ENCODE measurements at places on chromosomes 5 and 9.

- H3K36me3 ChIP-seq, result no peaks in the 10 kb centered on the region
- DNase-seq, result no peak
- no peak overlapping the region for H3K27ac ChIP-seq
- H3K27me3 ChIP-seq, result no peaks in the 10 kb centered on the region
These were observed 11.3 kb upstream of the TMEM141 start for GRCh38 chr9:136779808-136780207.

GRCh38 chr5:57450991-57451876 is 31.4 kb downstream of the ACTBL2 start:
- H3K36me3 ChIP-seq, result no peaks in the 10 kb centered on the region
- H3K27me3 ChIP-seq, result no peaks in the 10 kb centered on the region
- DNase-seq, result no peak
- H3K4me1 ChIP-seq, result no peaks in the 10 kb centered on the region
- no peak overlapping the region for H3K27ac ChIP-seq

DNA sequence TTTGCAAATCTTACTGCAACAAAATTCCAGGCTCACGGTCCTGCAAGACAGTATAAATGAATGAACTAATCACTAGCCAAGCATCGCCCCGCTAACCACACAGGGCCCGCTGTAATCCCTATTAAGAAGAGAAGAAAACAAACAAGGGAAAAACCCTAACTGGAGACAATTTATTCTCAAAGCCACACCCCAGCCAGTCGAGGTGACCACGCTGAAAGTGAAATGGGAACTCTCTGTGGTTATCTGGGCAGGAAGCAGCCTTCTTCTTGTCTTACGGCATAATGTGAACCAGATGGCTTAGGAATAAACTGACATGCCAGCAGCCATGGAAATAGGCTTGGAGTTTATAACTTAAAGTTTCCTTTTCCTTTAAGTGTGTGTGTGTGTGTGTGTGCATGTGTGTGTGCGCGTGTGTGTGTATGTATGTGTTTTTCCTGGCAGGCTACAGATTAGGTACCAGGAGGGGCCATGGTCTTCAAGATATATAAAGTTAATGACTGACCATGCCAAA is 120.2 kb downstream of the SEMA6A start:
- DNase-seq, result no peak
- H3K4me1 ChIP-seq, result no peaks in the 10 kb centered on the region
- no peaks in the 10 kb centered on the region for H3K36me3 ChIP-seq
- no peak overlapping the region for H3K4me3 ChIP-seq
- H3K27me3 ChIP-seq, result no peaks in the 10 kb centered on the region
- no peak overlapping the region for H3K27ac ChIP-seq

DNA sequence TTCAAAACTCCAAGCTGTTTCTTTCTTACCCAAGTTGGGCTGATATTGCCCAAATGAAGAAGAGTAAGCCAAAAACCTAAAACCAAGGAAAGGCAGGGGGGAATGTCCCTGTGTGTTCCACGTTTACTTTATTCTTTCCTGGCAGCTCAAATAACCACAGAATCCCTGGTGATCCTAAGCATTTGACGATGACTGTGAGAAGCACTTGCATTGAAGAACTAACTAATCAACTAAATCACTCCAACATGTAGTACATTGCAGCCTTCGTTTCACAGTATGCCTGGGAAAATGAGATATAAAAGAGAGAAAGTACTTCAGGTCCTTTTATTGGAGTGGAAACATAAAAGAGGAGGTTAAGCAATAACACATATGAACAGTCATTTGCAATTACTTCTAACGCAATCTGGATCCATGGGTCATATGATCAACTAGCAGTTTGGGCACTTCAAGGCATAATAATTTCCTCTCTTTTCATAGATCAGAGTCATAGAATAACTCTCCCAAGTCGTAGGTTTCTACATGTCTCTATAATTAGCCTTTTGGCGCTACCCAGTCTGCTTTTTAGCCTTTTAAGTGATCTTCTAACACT is 338.4 kb downstream of the TMEM167A start:
- no peak overlapping the region for H3K27ac ChIP-seq
- H3K4me1 ChIP-seq, result no peaks in the 10 kb centered on the region
- H3K4me3 ChIP-seq, result no peak overlapping the region

- no peaks in the 10 kb centered on the region for H3K27me3 ChIP-seq
- peak overlapping the region; percentile 8 for H3K4me3 ChIP-seq
- no peaks in the 10 kb centered on the region for H3K36me3 ChIP-seq
- peak overlapping the region; percentile 15 for H3K27ac ChIP-seq
These were observed 35.9 kb downstream of the KIF2A start for GRCh38 chr5:62341783-62342475.

DNA sequence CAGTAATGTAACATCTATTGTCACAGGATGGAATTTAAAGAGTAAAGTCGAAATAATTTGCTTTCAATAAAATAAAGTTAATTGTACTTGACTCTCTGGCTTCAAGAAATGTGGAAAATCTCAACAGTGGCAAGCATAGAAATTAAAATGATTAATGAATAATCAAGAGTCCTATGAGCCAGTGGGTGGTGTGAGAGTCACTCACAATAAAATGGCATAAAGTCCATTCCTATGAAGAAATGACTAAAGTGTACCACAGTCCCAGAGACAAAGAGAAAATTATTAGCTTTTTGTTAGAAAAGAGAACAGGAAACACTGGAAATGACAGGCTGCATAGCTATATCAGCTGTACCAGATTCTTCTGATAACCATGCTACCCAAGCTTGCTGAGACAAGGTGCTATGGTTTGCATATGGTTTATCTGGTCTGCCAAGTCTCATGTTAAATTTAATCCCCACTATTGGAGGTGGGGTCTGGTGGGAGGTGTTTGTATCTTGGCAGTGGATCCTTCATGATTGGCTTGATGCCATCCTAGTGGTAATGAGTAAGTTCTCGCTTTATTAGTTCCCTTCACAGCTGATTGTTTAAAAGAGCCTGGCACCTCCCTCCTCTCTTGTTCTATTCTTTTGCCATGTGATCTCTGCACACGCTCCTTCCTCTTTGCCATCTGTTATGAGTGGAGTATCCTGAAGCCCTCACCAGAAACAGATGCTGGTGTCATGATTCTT is 647.7 kb upstream of the ITGA1 start:
- no peaks in the 10 kb centered on the region for H3K4me1 ChIP-seq
- no peak overlapping the region for H3K4me3 ChIP-seq
- H3K27me3 ChIP-seq, result no peaks in the 10 kb centered on the region
- H3K36me3 ChIP-seq, result no peaks in the 10 kb centered on the region
- DNase-seq, result no peak

GRCh38 chr9:88535226-88536022 is 446 bp downstream of the NXNL2 start:
- no peak overlapping the region for H3K27ac ChIP-seq
- H3K36me3 ChIP-seq, result no peaks in the 10 kb centered on the region
- H3K27me3 ChIP-seq, result peaks cover 3% of the 10 kb centered on the region
- DNase-seq, result no peak
- peaks cover 11% of the 10 kb centered on the region for H3K4me1 ChIP-seq

DNA sequence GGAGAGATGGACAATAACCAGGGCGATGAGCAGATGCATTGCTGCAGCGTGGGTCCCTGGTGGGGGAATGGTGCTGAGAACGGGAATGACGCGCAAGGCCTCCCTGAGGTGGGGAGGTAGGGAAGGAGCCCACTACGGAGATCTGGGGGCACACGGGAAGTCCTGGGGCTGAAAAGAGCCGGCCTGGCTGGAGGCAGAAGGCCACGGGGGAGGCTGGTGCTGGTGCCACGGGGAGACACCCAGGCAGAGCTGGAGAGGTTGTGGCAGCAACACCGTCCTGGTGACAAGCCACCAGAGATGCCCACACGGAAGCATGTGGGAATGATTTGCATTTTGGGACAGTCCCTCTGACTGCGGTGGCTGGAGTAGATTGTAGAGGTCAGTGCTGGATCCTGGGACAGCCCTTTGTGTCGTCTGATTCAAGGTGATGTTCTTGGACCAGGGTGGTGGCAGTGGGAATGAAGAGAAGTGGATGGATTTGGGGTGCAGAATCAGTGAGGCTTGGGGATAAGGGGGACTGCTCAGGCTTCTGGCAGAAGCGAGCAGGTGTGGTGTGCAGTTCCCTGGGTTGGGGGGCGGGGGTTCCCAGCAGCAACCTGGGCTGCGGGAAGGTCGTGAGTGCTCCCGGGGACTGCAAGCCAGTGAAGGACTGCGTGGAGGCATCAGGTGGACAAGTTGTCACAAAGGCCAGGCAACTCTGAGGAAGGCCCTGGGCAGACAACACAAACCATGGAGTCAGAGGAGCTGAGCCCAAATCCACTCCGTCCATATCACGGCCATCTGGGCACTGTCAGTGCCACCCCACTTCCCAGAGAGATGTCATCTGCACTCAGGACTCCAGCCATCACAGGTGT is 25.2 kb upstream of the CNOT6 start:
- no peaks in the 10 kb centered on the region for H3K36me3 ChIP-seq
- no peak overlapping the region for H3K4me3 ChIP-seq
- no peak for DNase-seq
- H3K4me1 ChIP-seq, result no peaks in the 10 kb centered on the region

GRCh38 chr9:69815313-69815712 is 5.3 kb upstream of the CFAP95 start:
- no peak overlapping the region for H3K27ac ChIP-seq
- H3K4me1 ChIP-seq, result no peaks in the 10 kb centered on the region
- no peaks in the 10 kb centered on the region for H3K36me3 ChIP-seq
- no peak overlapping the region for H3K4me3 ChIP-seq

DNA sequence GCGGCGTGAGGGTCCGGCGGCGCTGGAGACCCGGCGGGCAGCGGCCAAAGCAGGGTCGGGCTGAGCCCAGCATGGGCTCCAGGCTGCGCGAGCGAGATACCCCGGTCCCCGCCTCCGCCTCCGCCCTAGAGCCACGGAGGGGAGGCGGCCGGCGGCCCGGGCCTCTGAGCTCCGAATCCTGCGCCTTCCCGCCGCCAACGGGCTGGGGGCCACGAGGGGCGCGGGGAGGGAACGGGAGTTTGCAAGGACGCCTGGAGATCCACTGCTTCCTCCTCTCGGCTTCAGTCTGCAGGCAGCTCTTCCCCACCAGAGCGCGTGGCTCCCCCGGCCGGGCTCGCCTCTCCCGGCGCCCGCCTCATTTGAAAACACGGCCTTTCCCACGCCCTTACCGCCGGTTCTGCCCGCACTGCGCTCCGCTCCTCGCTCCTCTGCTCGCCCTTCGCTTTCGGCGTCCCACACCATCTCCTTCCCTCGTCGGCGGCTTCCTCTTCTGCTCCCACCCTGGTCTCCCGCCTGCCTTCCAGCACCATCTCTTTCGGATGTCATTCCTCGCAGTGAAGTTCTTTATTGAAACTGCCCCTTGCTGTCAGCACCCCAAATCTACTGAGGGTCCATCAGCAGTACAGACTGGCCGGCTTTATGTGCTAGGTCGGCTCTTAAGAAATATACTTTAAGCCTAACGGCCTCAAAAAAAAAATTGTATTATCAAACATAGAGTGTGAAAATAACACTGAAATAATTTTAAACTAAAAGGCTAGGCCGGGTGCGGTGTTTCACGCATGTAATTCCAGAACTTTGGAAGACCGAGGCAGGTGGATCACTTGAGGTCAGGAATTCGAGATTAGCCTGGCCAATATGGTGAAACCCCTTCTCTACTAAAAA is 105.0 kb upstream of the FAM120A start:
- H3K27me3 ChIP-seq, result peaks cover 17% of the 10 kb centered on the region
- no peak overlapping the region for H3K4me3 ChIP-seq
- H3K27ac ChIP-seq, result no peak overlapping the region

- DNase-seq, result no peak
- H3K27ac ChIP-seq, result no peak overlapping the region
- H3K4me1 ChIP-seq, result no peaks in the 10 kb centered on the region
- no peaks in the 10 kb centered on the region for H3K27me3 ChIP-seq
- peak overlapping the region; percentile 14 for H3K4me3 ChIP-seq
These were observed 2.1 kb upstream of the OGN start for GRCh38 chr9:92406477-92406876.

DNA sequence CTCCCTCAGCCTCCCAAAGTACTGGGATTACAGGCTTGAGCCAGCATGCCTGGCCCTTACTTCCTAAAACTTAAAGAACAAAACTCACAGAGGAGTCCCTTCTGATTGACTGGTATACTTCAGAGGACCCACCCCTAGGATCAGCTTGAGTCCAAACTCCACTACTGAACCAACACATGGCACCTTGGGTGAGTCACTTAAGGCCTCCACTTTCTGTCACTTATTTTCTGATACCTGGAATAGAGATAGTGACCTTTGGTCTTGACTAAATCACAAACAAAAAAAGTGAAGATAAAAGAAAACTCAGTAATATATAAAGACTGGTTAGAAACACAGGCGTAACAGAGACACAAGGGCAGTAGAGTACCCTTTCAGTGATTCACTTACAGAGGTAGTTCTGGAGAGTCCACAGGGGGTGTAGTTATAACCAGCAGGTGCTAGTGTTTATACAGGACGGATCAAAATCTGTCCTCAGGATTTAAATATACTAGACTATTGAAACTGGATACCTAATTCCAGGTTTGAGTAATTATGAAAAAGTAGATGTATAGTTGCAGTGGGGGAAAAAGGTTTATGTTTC is 274.3 kb upstream of the ANKRD55 start:
- no peak for DNase-seq
- no peak overlapping the region for H3K27ac ChIP-seq
- H3K27me3 ChIP-seq, result no peaks in the 10 kb centered on the region
- H3K36me3 ChIP-seq, result no peaks in the 10 kb centered on the region
- no peak overlapping the region for H3K4me3 ChIP-seq

DNA sequence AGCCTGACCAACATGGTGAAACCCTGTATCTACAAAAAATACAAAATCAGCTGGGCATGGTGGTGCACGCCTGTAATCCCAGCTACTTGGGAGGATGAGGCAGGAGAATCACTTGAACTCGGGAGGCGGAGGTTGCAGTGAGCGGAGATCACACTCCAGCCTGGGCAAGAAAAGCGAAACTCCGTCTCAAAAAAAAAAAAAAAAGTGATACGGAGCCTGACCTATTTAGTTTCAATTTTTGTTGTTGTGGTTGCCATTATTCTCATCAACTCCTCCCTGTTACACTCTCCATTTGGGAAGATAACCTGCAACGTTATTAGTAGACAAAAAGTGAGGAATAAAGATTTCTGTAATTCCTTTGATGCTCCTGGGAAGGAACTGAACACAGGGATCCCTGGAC is 1.3 kb downstream of the STOM start:
- H3K4me1 ChIP-seq, result peaks cover 7% of the 10 kb centered on the region
- H3K36me3 ChIP-seq, result no peaks in the 10 kb centered on the region
- peak overlapping the region; percentile 85 for H3K27ac ChIP-seq
- H3K4me3 ChIP-seq, result peak overlapping the region; percentile 90
- DNase-seq, result no peak

DNA sequence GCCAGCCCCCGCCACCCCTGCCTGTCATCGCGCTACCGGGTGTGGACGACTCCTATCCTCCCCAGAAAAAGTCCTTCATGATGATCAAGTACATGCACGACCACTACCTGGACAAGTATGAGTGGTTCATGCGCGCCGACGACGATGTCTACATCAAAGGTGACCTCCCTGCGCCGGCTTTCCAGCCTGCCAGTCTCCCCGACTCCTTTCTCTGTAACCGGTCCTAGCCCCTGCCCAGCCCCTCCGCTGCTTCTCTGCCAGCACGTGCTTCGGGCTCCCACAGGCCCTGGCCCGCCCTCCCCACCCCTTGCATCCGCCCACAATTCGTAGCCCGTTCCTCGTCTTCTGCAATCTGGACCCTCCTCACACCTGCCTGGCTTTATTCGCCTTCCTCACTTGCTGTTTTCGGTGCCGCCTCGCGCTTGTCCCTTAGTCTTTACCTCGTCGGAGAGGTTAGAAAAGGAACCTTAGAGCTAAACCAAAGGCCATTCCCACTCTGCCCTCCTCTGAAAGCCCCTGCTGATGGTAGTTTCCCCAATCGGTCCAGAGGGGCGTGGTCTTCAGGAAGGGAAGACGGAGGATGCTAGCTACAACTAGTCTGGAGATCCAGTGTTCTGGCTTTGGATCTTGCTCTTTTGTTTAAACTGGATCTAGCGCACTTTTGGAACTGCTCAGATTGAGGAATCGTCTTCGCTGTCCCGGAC is 1.4 kb downstream of the CHSY3 start:
- H3K4me1 ChIP-seq, result peaks cover 5% of the 10 kb centered on the region
- peaks cover 32% of the 10 kb centered on the region for H3K27me3 ChIP-seq
- no peaks in the 10 kb centered on the region for H3K36me3 ChIP-seq
- no peak for DNase-seq
